ENCODE measurements at places on chromosomes 1 and 21.

DNA sequence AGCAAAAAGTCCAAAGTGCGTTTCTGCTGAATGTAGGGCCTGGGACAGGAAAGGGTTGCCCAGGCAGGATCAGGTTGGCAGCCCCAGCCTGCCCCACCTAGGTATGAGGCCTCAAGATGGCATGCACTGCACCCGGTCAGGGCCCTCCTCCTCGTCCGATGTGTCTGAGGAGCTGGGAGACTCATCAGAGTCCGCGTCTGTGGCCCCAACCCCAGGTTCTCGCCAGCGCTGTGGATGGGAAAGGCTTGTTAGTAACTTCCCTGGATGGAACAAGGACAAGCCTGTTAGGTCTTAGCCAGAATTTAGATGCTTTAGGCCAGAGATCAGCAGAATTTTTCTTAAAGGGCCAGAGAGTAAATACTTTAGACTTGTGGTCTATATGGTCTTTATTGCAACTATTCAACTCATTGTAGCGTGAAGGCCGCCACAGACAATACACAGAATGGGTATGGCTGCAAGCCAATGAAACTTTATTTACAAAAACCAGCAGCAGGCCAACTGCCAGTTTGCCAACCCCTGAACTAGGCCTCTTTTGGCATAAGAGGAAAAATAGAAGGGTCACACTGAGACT is 12.4 kb downstream of the PEA15 start:
- no peak for DNase-seq

DNA sequence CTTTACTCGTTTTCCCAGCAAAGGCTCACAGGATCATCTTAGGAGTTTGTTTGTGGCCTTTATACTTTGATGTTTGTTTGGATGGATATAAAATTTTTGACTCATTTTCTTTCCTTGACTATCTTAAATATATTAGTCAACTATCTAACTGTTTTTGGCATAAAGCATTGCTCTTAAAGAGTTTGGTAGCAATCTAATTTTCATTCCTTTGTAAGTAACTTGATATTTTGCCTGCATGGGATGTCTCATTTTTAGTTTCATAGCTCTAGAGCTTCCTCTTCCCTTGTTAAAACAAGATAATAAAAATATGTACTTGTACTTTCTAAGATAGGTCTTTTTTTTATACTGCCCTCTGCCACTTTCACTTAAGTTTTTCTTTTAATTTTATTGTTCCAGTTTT is 161.9 kb downstream of the MAGI3 start:
- no peak for DNase-seq

- DNase-seq = no peak
Observed at GRCh38 chr1:163069142-163069541, at the start of gene RGS4. Gene RGS4, plus strand, starts transcription at chr1:163069361. Its CDS starts 124 bp downstream, at chr1:163069485.

- no peak for DNase-seq
Observed at GRCh38 chr1:33429856-33430691, 821 bp downstream of the PHC2 start.

DNA sequence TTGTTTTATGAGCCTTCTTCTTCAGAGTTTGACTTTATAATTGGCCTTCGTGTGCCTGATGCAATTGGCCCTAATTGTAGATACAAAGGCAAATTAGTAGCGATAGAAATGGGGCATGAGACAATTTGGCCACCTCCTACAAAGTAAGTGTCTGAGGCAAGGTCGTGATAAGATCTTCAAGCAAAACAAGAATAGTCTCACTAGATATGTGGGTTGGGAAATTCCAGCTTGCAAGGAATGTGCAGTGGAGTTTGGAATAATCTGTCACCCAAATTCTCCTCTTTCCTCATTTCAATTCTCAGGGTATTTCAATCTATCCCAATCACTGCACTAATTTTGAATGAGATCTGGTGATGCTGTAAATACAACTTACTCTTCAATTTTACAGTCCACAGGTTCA is 11.4 kb upstream of the TSNAX start:
- no peak for DNase-seq

DNA sequence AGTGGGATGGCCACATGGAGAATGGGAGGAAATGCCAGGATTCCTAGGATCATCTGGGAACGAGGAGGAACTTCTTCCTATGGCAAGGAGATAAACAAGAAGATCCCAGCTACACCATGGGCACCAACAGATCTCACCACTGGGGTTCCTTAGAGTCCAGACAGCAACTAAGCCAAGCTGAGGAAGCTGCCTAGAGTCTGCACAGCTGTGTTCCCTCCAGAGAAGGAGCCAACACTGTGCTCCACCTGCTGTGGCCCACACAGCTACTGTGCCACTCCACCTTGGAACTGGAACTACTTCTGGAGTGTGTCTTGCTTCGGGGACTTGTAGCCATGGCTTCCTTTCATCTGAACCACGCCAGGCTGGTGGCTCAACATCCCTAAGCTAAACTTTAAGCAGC is 6.0 kb downstream of the IFNAR1 start:
- DNase-seq = no peak

GRCh38 chr1:33719326-33719725 is 144.6 kb upstream of the HMGB4 start:
- DNase-seq = no peak

DNA sequence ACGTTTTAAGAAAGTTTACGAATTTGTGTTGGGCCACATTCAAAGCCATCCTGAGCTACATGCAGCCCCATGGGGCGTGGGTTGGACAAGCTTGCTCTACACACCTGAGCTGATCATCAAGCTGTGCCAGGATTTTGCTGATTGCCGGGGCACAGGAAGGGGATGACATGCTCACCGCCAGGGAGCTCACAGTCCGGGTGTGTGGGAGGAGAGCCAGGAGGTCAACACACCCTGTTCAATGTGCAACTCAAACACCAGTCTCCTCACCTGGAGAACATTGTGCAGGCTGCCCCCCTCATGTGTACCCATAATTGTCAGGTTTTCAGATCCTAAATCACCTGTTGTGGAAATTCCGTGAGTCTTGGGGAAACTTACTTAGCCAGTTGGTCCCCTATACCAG is 969 bp downstream of the CYP4A11 start:
- DNase-seq = no peak

- no peak for DNase-seq
Observed at GRCh38 chr1:103516693-103517092, 8.8 kb upstream of the RNPC3 start.

DNA sequence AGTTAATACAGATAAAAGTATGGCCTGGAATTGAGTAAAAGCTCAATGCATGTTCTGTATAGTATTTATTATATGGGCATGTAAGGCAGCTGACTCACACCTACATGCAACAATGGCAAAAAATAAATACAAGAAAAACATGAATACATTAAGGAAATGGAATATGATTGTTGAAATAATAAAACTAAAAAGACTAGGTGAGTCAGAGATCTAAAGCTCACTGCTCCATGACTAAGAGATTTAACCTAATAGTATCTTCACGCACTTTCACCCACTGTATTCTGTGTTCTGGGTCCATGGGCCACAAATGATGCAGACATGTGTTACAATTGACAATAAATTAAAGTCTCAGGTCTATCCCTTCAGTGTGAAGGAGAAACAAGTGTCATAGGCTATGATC is 607.0 kb downstream of the AGBL4 start:
- DNase-seq = no peak

DNA sequence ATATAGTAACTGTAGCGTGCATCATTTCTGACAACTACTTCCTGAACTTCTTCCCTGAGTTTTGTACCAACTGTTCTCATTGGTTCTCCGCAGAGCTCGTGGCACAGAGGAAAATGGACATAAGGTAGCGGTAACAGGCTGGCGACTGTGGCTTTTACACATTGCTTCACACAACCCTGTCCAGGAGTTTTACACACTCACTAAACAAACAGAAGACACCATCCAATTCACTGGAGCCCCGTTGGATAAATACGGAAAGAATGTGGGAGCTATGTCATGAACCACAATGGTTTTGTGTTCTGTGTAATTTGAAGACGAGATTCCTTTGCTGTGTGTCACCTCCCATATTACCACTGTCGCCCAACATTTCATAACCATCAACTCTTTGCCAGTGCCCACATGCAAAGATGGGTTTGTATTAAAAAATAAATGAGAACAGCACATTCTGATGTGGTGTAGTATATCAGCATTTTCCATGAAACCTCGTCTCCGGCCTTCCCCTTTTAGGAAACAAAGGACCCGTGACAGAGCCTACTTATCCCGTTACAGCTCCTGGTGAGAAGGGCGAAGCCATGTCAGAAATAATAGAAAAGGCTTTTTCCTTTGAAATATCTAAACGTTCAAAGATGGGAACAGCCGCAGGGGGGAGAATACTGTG is 47.4 kb upstream of the ENAH start:
- no peak for DNase-seq

DNA sequence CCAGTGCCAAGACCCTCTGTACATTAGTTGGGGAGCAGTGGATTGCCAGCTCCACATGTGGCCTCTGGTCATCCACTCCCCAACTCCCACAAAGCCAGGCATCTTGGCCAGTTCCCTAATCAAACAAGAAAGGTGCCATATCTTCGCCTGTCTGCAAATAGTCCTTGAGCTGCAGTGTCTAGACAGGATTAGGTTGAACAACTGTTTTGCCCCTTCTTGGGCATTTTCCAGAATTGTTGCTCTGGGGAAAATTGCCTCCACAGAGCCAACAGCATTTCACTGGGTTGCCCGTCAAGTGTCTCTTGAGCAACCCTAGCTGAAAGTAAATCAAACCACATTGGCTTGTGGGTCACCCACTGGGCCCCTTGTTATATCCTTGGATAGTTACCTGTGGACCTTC is 109.3 kb downstream of the GDAP2 start:
- DNase-seq = no peak

- DNase-seq = no peak
Observed at GRCh38 chr1:111571987-111572386, 47.6 kb upstream of the RAP1A start.

DNA sequence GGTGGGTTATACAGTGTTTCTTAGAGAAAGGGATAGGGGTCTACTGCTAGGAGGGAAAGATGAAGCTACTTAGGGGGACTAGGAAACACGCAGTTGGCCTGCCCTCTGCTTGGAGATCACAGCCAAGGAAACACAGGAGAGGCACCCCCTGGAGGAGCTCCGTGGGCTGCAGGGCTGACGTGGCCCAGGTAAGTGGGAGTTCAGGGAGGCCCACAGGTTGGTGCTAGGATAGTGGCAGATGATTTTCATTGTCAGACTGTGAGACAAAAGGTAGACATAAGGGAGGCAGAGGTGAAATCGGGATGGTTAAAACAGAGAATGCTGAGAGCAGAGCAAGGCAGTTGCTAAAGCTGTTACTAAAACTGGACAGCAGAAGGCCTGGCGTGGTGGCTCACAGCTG is 463.0 kb downstream of the DSCAM start:
- DNase-seq = no peak

GRCh38 chr1:209825591-209826434 is 2.0 kb upstream of the UTP25 start:
- no peak for DNase-seq

GRCh38 chr1:11475748-11476147 is 3.2 kb upstream of the DISP3 start:
- no peak for DNase-seq

GRCh38 chr1:25246600-25247023 is 642 bp downstream of the RSRP1 start:
- DNase-seq = peak; percentile 20

DNA sequence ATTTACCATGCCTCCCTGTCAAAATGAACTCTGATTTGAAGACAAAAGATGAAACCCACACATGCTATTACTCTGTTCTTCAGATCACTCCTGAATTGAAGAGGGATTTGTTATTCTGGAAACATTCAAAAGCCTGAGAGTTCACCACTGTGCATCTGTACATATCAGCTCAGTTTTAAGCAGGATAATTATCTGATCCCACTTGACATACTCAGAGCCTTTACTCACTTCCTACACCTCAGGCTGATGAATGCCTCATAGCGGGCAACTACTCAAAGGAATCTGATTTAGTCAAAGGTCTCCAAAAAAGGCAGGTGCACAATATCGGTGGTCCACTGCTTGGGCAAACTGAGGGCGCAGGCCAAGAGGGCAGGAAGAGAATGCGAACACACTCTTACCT is 47.5 kb upstream of the LPAR3 start:
- DNase-seq = no peak

- DNase-seq = no peak
Observed at GRCh38 chr1:8347635-8348034, 29.7 kb downstream of the SLC45A1 start.

- DNase-seq = no peak
Observed at GRCh38 chr1:202029171-202029665, 18.8 kb downstream of the ELF3 start.

GRCh38 chr1:172391976-172392375 is 28.5 kb upstream of the C1orf105 start:
- DNase-seq = no peak

- no peak for DNase-seq
Observed at GRCh38 chr1:97041026-97041425, 319.4 kb downstream of the PTBP2 start.

DNA sequence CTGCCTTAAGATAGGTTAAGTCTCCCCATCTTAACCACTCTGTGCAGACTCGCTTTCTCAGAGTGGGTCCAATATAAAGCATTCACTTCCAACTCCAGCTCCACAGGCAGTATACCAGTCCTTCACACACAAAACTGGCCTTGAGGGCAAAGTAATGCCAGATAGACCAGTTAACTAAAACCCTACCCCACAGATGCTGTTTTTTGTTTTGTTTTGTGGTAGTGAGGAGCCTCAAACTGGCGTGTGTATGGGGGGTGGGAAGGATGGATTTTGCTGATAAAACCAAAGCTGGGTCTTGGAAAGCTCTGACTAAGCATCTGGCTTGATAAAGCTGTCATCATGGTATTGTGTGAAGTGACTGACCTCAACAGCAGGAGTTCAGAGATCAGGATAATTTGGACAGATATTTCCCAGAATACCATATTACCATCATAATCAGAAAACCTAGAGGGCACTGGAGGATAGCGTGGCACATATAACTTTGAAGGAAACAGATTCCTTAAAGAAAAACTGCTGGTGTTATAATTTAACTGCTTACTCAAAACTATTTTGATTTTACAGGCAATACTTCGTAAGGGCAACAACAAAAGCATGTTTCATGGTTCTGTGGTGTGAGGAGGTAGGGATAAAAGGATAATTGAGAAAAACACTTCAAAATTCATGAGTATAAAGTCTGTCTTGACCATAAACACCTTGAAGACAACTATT is 29.6 kb upstream of the CPLANE2 start:
- DNase-seq = no peak

DNA sequence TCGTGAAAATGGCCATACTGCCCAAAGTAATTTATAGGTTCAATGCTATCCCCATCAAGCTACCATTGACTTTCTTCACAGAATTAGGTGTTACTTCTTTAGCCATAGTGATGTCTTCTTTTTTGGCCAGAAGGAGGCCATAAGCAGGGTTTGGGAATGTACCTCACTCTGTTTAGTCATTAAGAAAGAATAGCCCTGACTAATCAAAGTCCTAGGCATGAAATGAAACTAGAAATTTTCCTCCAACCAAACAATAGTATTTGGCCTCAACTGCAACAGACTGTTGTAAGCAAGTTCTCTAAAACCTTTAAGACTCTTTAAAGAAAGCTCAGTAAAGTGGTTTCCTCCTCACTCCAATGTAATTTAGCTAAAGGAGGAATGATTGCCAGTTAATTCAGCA is 163.9 kb downstream of the AKT3 start:
- no peak for DNase-seq
